ENCODE measurements at places on chromosomes 5 and 9.

- DNase-seq: no peak
Observed at GRCh38 chr5:85132269-85132668, 747.6 kb upstream of the EDIL3 start.

DNA sequence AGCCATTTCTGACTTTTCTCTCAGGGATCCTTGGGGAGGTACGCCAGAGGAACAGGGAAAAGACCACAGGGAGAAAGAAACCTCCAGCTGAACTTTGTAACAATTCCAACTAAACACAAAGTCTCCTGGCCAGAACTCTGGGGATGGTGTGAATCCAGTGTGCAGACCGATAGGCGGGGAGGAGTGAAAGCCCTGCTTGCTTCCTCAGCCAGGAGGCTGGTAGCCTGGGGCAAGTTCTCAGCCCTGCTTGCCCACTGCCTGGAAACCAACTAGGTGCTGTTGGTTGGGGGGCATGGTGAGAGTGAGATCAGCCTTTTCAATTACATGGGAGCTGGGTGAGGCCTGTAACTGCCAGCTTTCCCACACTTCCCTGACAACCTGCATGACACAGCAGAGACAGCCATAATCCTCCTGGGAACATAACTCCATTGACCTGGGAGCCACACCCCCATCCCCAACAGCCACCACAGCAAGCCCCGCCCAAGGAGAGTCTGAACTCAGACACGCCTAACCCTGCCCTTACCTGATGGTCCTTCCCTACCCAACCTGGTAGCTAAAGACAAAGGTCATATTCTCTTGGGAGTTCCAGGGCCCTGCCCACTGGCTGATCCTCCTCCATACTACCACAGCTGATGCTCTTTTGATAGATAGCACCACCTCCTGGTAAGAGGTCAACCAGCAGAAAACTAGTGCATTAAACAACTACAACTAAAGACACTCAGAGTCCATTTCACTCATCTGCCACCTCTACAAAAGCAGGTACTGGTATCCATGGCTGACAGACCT is 100.1 kb upstream of the TNFAIP8 start:
- no peak for DNase-seq

DNA sequence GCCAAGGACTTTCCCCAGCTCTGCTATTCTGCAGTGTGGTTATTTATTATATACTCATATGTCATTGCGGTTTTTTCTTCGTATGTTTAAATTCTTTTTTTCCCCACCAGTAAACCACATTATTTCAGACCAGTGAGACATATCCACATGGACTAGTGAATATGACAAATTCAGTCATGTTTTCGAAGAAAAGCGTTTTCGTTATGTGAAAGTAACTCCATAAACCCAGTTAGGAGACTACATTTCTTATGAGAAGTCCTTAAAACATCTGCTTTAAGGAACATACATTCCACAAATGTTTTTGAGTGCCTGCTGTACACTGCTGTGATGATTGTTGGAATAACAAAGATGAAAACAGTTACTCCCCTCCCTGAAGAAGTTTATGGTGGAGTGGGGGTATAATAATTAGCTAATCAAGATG is 591.8 kb upstream of the CLINT1 start:
- DNase-seq: no peak

GRCh38 chr9:78577156-78577906 is 280.4 kb downstream of the PSAT1 start:
- no peak for DNase-seq
